ENCODE measurements at places on chromosomes 3 and 15. TPM values are rescaled to one million over a fixed set of nuclear protein-coding genes. Genes with fewer than 3 reads are reported as not detected.

DNA sequence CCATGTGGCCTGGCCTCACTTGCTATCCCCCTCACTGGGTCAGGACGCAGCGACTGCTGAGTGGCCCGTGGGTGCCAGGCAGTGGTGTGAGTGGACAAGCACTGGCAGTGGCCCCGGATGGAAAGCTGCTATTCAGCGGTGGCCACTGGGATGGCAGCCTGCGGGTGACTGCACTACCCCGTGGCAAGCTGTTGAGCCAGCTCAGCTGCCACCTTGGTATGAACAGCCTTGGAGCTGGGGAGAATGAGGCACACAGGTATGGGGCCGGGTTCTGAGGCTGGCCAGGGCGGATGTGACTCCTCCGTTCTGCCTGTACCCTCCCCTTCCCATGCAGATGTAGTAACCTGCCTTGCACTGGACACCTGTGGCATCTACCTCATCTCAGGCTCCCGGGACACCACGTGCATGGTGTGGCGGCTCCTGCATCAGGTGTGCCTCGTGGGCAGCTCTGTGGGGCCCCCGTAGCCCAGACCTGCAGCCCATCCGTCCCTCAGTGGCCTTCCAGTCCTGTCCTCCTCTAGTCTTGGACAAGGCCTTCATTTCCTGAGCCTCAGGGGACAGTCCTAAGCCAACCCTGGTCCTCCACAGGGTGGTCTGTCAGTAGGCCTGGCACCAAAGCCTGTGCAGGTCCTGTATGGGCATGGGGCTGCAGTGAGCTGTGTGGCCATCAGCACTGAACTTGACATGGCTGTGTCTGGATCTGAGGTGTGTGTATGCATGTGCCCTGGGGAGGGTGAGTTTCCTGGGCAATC is 28.2 kb downstream of the NBEAL2 start:
- no peak for DNase-seq

DNA sequence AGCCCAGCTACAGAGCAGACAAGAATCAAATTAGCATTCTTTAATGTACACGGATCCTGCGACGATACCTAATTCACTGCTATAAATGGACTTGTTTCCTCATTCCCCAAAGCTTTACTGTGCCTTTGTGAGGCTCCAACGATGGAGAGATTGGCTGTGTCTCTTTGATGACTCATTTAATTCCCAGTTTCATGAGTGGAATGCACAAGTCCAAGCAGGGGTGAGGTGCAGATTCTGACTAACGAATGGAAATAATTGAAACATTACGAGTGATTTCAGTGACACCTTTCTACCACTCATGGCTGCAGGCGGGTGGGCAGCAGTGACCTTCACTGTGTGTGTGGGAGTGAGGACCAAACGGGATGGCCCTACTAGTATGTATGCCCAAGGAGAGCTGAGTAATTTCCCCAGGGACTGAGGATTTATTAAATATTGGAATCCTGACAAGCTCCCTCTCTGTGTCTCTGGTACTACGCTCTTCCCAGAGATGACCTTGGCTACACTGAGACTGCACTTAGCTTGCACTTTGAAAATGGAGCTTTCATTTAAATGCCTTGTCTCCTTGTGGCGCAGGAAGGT is 156.7 kb downstream of the CACNA2D3 start:
- no peak for DNase-seq

GRCh38 chr3:66029443-66029842 is 9.3 kb downstream of the MAGI1 start:
- no peak for DNase-seq

RAB27A gene
- total RNA-seq, result 12.4 TPM

GRCh38 chr3:124320976-124321375 is 329.1 kb upstream of the ROPN1 start:
- DNase-seq, result no peak

- no peak for DNase-seq
Measured at GRCh38 chr3:33215739-33216138, 2.9 kb downstream of the SUSD5 start.

DNA sequence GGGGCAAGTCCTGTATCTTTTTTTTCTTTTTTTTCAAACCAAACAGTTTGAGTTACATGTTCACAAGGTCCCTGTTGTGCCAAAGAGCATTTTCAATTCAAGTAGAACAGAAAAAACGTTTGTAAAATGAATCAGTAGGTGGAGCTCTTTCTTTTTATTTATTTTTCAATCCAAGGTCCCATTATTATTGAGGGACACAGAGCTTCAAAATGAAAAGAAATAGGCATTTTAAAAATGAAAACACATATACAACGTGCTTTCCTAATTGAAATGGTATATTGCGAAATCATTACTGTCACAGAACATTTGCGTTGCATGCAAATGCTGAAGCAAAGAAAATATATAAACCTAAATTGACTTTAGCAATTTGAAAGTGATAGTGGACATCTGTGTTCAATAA is 711.0 kb downstream of the MECOM start:
- DNase-seq, result peak; percentile 20

- no peak for DNase-seq
Measured at GRCh38 chr3:26118165-26118564, 328.3 kb downstream of the OXSM start.

GRCh38 chr3:130843441-130843840 is 50.4 kb upstream of the ATP2C1 start:
- no peak for DNase-seq

DNA sequence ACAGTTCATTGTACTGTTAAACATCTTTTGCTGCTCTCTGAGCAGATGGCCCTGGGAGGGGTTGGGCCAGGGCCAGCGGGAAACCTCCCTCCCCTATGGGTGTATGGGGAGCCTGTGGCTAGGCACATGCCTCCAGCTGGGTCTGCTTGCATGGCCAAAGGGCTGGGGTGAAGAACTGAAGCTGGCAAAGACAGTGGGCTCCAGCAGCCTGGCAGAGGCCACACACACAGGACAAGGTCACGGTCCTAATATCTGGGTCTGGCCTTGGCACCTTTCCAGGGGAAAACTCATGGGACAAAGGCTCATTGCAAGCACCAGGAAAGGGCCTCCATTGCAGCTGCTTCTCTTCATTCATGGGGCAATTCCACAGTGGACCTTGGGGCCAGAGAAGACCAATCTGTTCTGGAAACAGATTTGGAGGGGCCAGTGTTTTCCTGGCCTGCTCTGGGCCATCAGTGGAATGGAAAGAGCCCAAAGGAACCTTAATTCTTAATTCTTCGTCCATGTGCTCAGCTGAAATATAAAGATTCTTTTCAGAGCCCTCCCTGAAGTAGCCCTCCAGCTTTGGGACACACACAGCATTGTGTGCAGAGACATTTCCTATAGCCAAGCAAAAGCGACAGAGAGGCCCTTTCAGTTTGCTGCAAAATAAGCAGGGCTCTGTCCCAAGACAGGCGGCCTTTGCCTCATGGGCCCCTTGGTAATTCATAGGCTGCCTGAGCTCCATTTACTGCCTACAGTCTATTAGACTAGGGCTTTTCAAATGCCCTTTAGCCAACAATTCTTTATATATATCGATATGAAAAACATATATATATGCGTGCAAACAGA is 11.3 kb upstream of the LIMD1 start:
- DNase-seq, result no peak

DNA sequence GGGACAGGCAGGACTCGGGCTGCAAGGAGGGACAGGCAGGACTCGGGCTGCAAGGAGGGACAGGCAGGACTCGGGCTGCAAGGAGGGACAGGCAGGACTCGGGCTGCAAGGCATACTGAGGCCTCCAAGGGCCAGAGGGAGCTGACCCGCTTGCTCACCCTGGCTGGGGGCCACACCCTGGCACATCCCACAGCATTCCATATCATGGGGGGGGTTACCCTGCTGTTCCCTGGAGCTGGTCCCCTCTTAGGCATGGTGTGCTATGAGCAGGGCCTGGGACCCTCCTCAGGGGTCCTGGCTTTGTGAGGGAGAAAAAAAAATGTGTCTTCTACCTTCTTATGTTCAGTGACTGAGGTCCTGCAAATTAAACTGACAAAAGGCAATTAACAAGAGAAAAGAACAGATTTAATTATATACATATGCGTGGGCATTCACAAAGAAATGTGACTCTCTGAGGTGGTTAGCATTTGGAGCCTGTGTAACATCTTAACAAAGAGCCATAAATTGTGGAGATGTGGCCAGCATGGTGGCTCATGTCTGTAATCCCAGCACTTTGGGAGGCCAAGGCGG is 97.6 kb upstream of the ALDH1A3 start:
- no peak for DNase-seq

- no peak for DNase-seq
Measured at GRCh38 chr15:46709460-46710083, 1007.7 kb upstream of the SEMA6D start.

- no peak for DNase-seq
Measured at GRCh38 chr3:84683493-84683892, 275.3 kb upstream of the CADM2 start.

P2RY1 gene
- 1.3 TPM for total RNA-seq

DNA sequence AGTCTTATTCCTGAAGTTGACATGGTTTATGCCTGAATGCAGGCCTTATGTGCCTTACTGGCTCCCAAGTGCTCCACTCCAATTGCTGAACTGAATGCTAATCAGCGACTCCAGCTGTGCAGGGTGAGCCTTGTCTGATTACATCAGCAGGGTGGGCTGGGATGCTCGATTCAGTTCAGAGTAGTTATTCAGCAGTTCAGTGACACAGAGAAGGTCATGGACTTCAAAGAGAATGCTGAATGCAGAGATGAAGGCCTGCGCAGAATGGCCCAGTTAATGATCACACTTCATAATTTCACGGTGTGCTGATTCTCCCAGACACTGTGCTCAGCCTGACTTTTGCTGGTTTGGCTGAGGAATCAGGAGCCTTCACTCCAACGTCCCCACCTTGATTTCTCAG is 63.6 kb downstream of the CLDN1 start:
- no peak for DNase-seq

DNA sequence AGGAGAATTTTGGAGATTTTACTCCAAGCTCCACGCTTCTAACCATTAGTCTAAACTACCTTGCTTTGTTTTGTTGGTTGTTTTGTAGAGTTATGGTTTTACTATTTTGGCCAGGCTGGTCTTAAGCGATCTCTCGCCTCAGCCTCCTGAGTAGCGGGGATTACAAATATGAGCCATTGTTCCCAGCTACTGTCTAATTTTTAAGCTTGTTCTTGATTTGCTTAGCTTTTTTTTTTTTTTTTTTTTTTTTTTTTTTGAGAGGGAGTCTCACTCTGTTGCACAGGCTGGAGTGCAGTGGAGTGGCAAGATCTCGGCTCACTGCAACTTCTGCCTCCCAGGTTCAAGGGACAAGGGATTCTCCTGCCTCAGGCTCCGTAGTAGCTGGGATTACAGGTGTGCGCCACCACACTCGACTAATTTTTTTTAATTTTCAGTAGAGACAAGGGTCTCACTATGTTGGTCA is 28.5 kb downstream of the EFCAB12 start:
- DNase-seq, result no peak

GRM7 gene
- total RNA-seq, result not detected

PLSCR2 gene
- not detected for total RNA-seq
